Esophagus squamous epithelium (tissue), 5 donors: ENCODE measurements at places on chromosomes 2 and 18.

DNA sequence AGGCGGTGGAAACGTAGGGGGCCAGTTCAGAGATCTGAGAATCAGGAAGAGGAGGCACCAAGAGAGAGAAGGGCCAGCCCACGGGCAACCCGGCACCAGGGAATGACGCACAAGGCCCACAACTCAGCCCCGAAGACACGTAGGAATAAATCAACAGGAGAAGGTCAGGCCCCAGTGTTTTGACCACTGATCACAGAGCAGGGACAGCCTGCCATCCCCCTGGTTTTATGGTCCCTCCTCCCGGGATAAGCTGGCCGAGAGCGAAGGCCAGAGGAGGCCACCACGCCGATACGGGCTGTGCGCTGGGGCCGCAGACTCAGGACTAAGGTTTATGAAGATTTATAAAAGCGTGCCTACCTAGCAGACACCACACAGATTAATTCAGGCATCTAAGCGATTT lies 341.4 kb downstream of the ZNF516 start:
- DNase-seq, result no peak

- no peak for DNase-seq
Measured at GRCh38 chr18:26511339-26512071, 36.8 kb downstream of the KCTD1 start.

GRCh38 chr2:171390941-171391516 lies 42.8 kb downstream of the METTL8 start:
- no peak for DNase-seq

- DNase-seq, result no peak
Measured at GRCh38 chr2:42693013-42693615, 70.8 kb downstream of the OXER1 start.

GRCh38 chr2:160859096-160859495 lies 301.1 kb upstream of the TANK start:
- no peak for DNase-seq

DNA sequence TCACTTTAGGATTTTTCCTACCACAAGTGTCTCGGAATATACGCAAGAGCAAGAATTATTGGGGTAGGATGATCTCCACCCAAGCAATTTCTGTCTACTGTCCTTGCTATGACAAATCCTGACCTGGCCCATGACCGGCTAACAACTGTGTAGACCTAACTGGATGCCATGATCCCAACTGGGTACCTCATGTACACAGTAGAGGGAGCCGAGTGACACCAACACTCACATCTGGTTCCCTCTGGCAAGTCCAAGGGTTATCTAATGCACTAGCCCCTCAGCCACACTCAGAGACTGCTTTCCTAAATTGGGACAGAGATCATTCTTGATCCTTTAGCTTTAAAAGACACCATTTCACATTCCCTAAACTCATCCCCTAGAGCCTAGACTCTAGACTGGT lies 60.7 kb upstream of the ZNF532 start:
- DNase-seq, result no peak

- DNase-seq, result no peak
Measured at GRCh38 chr2:68031043-68031442, 31.8 kb downstream of the C1D start.

GRCh38 chr2:159086342-159086741 lies 117.9 kb downstream of the TANC1 start:
- no peak for DNase-seq

DNA sequence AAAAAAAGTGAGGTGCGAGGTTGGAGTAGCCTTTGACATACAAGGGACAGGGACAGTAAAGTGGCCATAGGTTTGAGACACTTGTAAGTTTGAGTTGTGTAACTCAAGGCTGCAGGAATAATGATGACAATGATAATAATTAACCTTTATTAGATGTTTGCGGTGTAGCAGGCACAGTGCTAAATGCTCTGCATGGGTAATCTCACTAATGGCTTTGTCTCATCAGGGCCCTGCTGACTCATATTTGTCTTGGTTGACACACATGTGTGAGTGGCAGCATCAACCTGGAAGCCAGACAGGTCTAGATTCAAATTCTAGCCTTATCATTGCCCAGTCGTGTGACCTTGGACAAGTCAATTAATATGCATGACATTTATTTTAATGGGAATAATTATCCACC lies 126.2 kb downstream of the FSHR start:
- no peak for DNase-seq

DNA sequence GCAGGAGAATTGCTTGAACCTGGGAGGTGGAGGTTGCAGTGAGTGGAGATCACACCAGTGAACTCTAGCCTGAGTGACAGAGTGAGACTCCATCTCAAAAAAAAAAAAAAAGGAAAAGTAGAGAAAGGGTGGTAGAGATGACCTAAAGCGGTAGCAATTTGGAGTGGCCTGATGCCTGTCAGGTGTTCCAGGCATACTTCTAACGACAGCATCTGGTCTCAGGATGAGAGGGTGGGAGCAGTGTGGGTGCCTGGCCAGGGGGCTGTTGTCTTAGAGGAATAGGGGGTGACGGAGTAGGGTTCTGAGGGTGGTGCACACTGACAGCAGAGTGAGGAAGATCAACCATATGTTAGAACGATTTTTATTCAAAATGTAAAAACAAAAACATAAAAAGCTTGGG lies 21.8 kb downstream of the ZNF236 start:
- DNase-seq, result no peak

DNA sequence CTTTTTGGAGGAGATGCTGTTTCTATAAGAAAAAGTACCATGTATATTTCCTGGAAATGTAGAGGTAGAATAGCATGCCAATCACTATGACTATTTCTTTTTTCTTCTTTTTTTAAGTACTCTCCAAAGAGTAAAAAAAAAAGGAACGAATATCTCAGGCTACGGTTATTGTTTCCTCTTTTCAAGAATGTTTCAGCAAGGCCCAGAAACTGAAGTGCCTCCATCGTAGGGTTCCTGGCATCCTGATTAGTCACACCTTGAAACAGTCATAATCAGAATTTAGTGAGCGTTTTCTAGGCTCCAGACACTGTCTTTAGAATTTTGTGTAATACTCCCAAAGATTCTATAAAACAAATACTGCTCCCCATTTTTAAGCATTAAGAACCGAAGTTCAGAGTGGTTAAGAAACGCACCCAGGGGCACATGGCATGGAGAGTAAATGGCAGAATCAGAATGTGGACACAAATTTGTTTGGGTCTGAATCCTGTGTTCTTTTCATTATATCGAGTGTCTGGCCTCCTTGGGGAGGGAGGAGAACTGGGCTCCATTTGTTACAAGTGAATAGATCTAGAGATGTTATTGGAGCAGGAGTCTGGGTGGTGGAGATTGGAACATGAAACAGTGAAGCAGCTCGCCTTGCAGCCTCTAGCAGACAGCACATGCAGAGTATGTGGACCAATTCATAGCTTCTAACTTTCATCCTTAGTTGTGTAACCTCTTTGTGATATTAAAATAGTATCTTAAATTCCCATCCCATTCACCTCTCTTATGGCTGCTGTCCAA lies 26.7 kb downstream of the ZEB2 start:
- DNase-seq, result no peak

- no peak for DNase-seq
Measured at GRCh38 chr2:20035955-20036666, 15.3 kb downstream of the LAPTM4A start.

- DNase-seq, result no peak
Measured at GRCh38 chr2:121400201-121400600, 115.2 kb upstream of the TFCP2L1 start.

- DNase-seq, result no peak
Measured at GRCh38 chr2:65539633-65540032, 107.2 kb upstream of the SPRED2 start.

- DNase-seq, result no peak
Measured at GRCh38 chr2:164782323-164782722, 59.3 kb downstream of the COBLL1 start.

DNA sequence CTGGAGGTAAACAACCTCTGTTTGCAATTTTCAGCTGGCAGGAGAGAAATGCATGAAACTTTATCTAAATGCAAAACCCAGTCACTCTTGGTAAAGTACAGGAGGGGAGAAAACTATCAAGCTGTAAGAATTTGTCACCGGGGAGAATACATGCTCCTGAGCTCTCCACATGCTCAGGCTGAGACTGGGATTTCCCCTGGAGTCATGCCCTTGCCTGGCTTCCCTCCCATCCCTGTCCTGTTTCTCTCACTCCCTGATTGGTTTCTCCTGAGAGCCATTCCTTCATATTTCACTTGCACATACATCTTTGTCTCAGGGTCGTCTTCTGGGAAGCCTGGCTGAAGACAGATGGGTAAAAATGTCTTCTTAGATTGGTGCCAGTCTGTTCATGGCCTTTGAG lies 52.9 kb upstream of the SPATS2L start:
- no peak for DNase-seq

DNA sequence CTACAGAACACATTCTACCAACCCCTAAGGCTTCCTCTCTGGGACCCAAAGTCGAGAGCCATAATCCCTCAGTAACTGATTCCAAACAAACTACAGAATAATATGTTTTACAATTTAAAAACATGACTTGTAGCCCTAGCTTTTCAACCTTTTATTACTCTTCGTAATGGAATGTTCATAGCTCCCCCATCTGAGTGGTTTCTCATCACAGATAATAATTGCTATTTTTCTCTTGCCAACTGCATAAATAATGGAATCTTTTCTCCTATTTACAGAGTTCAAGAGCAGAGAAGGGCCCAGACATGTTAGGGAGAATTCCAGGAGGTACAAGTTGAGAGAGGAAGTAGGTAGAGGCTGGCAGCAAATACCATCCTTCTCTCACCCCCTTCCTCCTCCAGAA lies 59.9 kb upstream of the CERS6 start:
- DNase-seq, result no peak

GRCh38 chr2:146158072-146158674 lies 1638.3 kb upstream of the ZEB2 start:
- DNase-seq, result no peak

GRCh38 chr2:107005853-107006252 lies 119.9 kb upstream of the ST6GAL2 start:
- no peak for DNase-seq

GRCh38 chr2:145599756-145600155 lies 1079.8 kb upstream of the ZEB2 start:
- DNase-seq, result no peak

DNA sequence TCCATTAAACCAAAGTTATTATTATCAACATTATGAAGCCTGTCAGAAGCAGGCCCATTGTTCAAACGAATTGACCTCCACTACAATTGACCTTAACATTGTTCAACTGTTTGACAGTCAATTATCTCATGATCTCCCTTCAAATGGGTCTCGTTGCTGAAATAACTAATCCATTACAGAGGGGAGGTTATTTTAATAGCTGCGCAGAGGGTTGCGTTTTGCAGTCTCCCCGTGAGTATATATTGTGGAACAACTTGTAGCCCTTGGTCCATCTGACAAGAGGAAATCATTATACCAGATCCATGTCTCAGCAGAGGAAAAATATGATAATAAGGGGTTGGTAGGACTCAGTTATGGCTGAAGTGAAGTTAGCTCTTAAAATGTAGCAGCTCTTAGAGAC lies 159.1 kb downstream of the ALK start:
- no peak for DNase-seq

- no peak for DNase-seq
Measured at GRCh38 chr18:62935994-62936393, 220.7 kb downstream of the PHLPP1 start.

GRCh38 chr2:168186452-168186851 lies 60.9 kb downstream of the STK39 start:
- DNase-seq, result no peak

- DNase-seq, result no peak
Measured at GRCh38 chr18:48318436-48318835, 90.7 kb downstream of the ZBTB7C start.

- DNase-seq, result no peak
Measured at GRCh38 chr2:30314981-30315380, 83.6 kb downstream of the LBH start.

GRCh38 chr2:220347626-220348025 lies 720.2 kb downstream of the SLC4A3 start:
- DNase-seq, result no peak

DNA sequence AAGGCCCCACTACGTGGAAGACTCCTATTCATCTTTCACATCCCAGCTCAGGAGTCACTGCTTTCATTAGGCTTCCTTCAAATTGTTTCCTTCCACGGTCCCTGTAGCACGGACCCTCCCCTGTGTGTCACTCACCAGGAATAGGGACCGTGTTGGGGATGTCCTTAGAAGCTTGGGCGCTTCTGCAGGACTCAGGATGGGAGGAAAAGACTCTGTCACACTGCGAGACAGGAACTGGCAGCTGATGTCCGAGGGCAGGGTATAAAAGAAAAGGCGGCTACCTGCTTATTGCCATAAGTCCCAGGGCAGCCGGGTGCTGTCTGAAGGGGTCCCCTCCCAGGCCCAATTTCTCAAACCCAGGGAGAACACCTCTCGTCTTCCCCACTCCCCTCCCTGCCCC lies 79.1 kb downstream of the BCL2L11 start:
- no peak for DNase-seq

DNA sequence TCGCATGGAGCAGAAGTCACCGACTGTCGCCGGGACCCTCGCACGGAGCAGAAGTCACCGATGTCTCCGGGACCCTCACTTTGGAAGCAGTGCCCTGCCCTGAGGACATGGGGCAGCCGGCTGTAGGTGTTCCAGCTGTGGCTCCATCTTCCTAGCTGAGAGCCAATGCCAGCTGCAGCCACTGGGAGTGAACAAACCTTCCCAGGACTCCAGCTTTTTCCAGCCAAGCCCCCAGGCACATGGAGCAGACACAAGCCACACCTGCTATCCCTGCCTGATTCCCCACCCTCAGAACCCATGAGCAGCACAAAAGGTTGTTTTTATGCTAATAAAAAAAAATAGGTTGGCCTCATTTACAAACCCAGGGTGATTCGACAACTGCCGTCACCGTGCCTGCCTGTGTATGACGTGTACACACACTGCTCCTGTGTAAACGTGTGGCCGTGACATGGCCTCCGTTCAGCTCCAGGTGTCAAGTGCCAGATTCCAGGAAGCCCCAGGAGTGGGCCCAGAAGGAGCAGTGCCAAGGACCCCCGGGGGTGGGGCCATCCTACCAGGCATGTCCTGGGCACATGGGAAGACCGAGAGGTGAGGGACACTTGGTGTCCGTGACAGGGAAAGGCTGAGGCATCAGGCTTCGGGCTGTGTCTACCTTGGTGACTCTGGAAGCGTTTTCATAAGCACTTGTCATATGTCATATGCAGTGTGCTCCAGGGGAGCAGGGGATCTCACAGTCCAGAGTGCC lies 91.5 kb downstream of the EIPR1 start:
- no peak for DNase-seq

GRCh38 chr2:40820319-40820718 lies 368.4 kb upstream of the SLC8A1 start:
- DNase-seq, result no peak

DNA sequence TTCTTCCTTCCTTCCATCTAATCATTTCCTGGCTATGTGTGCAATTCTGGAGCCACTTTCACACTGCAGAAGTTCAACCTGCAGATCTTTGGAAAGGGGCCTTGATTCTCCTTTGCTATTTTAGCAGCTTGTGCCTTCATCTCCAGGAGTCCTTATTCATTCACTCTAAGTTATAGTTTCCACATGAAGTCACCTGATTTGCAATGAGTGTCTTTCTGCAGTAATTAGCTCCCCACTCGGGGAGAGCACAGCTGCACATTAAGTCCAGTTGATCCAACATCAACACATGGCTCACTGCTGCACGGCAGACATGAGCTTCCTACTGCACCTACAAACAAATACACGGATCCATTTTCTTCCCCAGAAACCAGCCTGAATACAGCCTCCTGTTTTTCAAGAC lies 323.1 kb upstream of the TNP1 start:
- no peak for DNase-seq

- DNase-seq, result no peak
Measured at GRCh38 chr2:10453905-10454298, 5.8 kb upstream of the ODC1 start.
